Naive thymus-derived CD4-positive, alpha-beta T cell (primary cell): ENCODE measurements at places on chromosomes 5 and 9. TPM values are rescaled to one million over a fixed set of nuclear protein-coding genes. Genes with fewer than 3 reads are reported as not detected.

GRCh38 chr5:32098291-32098690 is 75.8 kb downstream of the GOLPH3 start:
- H3K27me3 ChIP-seq = no peaks in the 10 kb centered on the region
- no peak overlapping the region for H3K27ac ChIP-seq
- no peaks in the 10 kb centered on the region for H3K4me1 ChIP-seq

DNA sequence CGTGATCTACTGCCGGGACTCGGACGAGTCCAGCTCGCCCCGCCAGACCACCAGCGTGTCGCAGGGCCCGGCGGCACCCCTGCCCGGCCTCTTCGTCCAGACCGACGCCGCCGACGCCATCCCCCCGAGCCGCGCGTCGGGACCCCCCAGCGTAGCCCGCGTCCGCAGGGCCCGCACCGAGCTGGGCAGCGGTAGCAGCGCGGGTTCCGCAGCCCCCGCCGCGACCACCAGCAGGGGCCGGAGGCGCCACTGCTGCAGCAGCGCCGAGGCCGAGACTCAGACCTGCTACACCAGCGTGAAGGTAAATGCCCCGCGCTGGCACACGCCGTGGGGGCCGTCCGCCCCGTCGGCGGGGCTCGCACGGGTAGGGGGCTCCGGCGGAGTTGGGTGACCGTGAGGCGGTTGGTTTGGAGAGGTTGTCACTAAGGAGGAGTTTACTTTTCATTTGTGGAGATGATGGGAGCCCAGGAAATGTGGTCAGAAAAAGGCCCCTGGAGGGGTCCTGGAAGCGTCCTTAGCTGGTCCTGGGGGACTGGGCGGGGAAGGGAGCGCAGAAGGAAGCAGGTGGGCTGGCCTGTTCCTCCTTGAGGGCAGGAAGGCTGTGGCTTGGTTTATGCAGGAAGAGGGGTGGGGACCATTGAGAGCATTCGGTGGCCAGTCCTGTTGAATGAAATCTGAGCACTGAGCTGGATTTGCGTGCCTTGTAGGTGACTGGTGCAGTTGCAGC is 647 bp downstream of the PDE8B start:
- DNase-seq = no peak
- peaks cover 8% of the 10 kb centered on the region for H3K4me1 ChIP-seq
- H3K27me3 ChIP-seq = peaks cover 16% of the 10 kb centered on the region
- H3K27ac ChIP-seq = no peak overlapping the region
- peak overlapping the region; percentile 33 for H3K4me3 ChIP-seq
- H3K36me3 ChIP-seq = no peaks in the 10 kb centered on the region

- DNase-seq = no peak
- no peaks in the 10 kb centered on the region for H3K36me3 ChIP-seq
Measured at GRCh38 chr5:138696501-138696900, 56.7 kb upstream of the CTNNA1 start.

- no peak overlapping the region for H3K27ac ChIP-seq
- DNase-seq = peak; percentile 75
- no peaks in the 10 kb centered on the region for H3K27me3 ChIP-seq
- H3K36me3 ChIP-seq = no peaks in the 10 kb centered on the region
- no peaks in the 10 kb centered on the region for H3K4me1 ChIP-seq
- no peak overlapping the region for H3K4me3 ChIP-seq
Measured at GRCh38 chr9:122810306-122810946, 10.5 kb downstream of the OR1K1 start.

GRCh38 chr5:31427013-31427723 is 104.7 kb downstream of the DROSHA start:
- no peak for DNase-seq
- H3K4me1 ChIP-seq = no peaks in the 10 kb centered on the region
- peaks cover 3% of the 10 kb centered on the region for H3K36me3 ChIP-seq
- no peak overlapping the region for H3K27ac ChIP-seq

DNA sequence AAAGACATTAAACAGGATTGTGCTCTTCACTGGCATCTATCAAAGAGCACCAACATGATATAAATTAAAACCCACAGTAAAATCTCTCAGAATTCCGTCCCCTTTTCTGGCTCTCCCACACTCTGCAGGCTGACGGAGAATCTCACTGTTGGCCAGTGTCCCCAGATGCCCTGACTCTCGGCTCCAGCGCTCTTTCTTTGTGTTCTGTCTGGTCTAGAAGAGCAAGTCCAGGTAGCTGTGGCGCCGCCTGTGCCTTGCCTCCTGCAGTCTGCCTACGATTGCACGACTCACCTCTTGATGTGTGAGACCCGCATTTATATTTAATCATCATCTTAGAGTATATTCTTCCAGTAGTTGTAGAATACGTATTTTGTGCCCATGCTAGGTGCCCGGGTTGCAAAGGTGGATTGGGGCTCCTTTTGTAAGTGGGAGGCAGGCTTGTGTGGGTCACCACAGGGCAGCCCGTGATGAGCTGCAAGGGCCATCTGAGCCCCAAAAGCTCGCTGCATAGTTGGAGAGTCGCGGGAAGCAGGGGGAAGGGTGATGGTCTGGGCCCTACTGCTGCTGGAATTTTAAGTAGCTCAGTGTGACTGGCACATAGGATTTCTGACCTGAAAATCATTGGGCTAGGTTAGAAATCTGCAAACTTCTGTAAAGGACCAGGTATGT is 55.6 kb downstream of the EHMT1 start:
- peaks cover 15% of the 10 kb centered on the region for H3K4me1 ChIP-seq
- H3K27me3 ChIP-seq = no peaks in the 10 kb centered on the region
- no peaks in the 10 kb centered on the region for H3K36me3 ChIP-seq

- no peak overlapping the region for H3K4me3 ChIP-seq
- no peaks in the 10 kb centered on the region for H3K4me1 ChIP-seq
- H3K27me3 ChIP-seq = no peaks in the 10 kb centered on the region
- no peak overlapping the region for H3K27ac ChIP-seq
Measured at GRCh38 chr9:111052791-111053190, 14.5 kb upstream of the LPAR1 start.

The CAMLG gene
- 20.4 and 24.6 TPM in 2 replicates for total RNA-seq
